ENCODE measurements at places on chromosomes 6 and 20. TPM values are rescaled to one million over a fixed set of nuclear protein-coding genes. Genes with fewer than 3 reads are reported as not detected.

The ADAT2 gene
- 3.1 TPM for total RNA-seq

The BPIFB4 gene
- not detected for total RNA-seq

The PLEKHG1 gene
- 42.3 TPM for total RNA-seq

The EFCAB8 gene
- total RNA-seq, result under 0.01 TPM

The CAGE1 gene
- under 0.01 TPM for total RNA-seq

The SNRNP48 gene
- 18.5 TPM for total RNA-seq

The SEL1L2 gene
- not detected for total RNA-seq

The PRSS16 gene
- not detected for total RNA-seq

The EYS gene
- total RNA-seq, result not detected

The TMC2 gene
- not detected for total RNA-seq

The BTN1A1 gene
- total RNA-seq, result not detected

The ULBP1 gene
- total RNA-seq, result 0.23 TPM

The SIRPG gene
- total RNA-seq, result not detected

The BPIFB1 gene
- not detected for total RNA-seq

The TUBB1 gene
- not detected for total RNA-seq

The TFAP2D gene
- total RNA-seq, result not detected

The ULBP2 gene
- 3.7 TPM for total RNA-seq

The BTNL2 gene
- total RNA-seq, result not detected

The C6orf132 gene
- not detected for total RNA-seq

The MUC21 gene
- total RNA-seq, result not detected

The SERAC1 gene
- total RNA-seq, result 11.9 TPM

The SYCP2 gene
- 3.1 TPM for total RNA-seq

The TASP1 gene
- 9.7 TPM for total RNA-seq

The OPRM1 gene
- total RNA-seq, result not detected

The C6orf52 gene
- total RNA-seq, result not detected

The FKBP5 gene
- 40.0 TPM for total RNA-seq

The TP53TG5 gene
- not detected for total RNA-seq

The IMPG1 gene
- total RNA-seq, result not detected

The EBF4 gene
- 1.0 TPM for total RNA-seq

The FAM83C gene
- total RNA-seq, result not detected
